ENCODE measurements at places on chromosomes 6 and 20. TPM values are rescaled to one million over a fixed set of nuclear protein-coding genes. Genes with fewer than 3 reads are reported as not detected.

DNA sequence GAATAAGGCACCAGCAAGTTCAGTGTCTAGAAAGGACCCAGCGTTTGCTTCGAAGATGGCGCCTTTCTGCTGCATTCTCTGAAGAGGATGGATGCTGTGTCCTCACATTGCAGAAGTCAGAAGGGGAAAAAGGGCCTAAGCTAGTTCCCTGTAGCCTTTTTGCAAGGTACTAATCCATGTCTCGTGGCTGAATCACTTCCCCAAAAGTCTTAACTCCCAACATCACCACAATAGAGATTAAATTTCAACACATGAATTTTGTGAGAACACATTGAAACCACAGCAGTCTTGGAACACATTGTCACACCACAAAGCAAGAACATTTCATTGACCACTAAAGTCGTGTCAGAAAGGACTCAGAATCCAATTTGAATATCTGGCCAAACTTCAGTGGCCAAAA is 42.1 kb downstream of the KLHL31 start:
- peak; percentile 65 for DNase-seq

DNA sequence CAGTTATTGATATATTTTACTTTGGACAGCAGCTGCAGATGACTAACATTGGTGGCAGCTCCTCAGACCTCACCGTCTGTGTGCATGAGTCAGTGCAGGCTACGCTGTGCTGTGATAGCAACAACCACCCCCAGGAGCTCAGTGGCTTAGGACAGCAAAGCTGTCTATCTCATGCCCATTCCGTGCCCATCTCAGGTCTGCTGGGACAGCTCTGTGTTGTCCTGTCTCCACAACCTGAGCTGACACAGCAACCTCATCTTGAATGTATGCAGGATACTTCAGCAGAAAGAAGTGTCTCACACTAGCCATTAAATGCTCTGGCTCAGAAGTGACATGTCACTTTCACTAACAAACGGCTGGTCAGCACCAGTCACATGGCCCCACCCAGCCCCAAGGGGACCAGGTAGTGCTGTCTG is 47.7 kb downstream of the BANF2 start:
- DNase-seq: peak; percentile 73

GRCh38 chr20:19961293-19961692 is 55.9 kb upstream of the NAA20 start:
- no peak for DNase-seq

GGTLC1 gene
- total RNA-seq: not detected

- DNase-seq: no peak
Observed at GRCh38 chr20:13183005-13183404, 38.1 kb upstream of the ISM1 start.

DNA sequence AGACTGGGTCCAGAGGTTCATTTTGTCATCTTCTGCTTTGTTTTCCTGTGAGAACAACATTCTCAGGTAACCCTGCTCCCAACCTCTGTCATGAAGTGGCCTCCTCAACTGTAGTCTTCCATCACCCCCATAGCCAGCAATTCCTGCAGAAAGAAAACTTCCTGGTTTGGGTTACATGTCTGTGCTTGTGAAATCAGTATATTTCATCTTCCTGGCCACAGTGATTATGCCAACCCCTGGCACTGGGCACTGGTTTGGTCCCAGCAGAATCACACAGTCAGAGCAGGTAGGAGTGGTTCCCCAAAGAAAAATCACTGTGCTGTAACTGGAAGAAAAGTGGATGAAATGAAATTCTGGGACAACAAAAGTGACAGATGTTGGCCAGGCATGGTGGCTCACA is 52.5 kb downstream of the CRYBG1 start:
- DNase-seq: peak; percentile 34
